Stimulated activated CD4-positive, alpha-beta T cell treated with anti-CD3 and anti-CD28 coated beads, TNF-alpha, amount 100 ng/mL, for 24 hours (primary cell): ENCODE measurements at places on chromosomes 3 and 15.

DNA sequence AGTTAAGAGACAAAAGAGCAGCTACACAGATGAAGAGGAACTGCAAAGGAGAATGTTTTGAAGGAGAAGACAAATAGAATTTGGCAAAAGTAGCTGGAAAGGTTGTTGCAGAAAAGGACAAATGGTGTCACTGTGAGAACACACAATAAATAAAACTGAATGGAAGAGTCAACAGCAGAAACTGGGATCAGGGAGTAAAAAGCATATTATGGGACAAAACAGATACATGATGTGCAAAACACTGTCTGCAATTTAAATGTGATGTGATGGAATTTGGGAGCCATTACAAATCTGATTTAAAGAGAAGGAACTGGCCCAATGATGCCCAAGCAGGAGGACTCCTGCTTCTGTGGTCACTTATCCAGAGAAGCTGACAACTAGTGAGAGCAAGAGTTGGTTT, 46.1 kb downstream of the CD47 start:
- no peak for DNase-seq

GRCh38 chr3:45153658-45154437, 7.7 kb upstream of the CDCP1 start:
- no peak for DNase-seq

- DNase-seq, result no peak
These were observed 49.9 kb upstream of the RAB6B start for GRCh38 chr3:133945381-133946095.

- no peak for DNase-seq
These were observed 57.1 kb downstream of the SHQ1 start for GRCh38 chr3:72791161-72791560.

- no peak for DNase-seq
These were observed 4.0 kb downstream of the PLA2G4D start for GRCh38 chr15:42090370-42090769.

DNA sequence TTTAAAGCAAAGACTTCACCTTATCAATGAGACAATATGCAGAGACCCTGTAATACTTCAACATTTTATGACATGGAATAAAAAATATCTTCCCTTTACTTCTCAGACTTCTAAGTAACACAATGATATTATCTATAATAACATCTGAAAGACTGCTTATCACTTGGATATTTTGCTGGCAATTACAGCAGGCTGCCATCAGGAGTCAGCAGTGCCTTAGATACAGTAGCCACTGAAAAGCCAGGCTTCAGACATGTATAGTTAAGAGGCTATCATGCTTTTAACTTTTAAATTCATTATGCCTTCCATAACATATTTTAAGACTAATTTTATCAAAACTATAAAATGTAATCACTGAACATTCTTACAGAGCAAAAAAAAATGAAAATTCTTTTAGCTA, 227.5 kb downstream of the NEK10 start:
- no peak for DNase-seq

GRCh38 chr3:193039058-193039457, 121.4 kb upstream of the MB21D2 start:
- no peak for DNase-seq

DNA sequence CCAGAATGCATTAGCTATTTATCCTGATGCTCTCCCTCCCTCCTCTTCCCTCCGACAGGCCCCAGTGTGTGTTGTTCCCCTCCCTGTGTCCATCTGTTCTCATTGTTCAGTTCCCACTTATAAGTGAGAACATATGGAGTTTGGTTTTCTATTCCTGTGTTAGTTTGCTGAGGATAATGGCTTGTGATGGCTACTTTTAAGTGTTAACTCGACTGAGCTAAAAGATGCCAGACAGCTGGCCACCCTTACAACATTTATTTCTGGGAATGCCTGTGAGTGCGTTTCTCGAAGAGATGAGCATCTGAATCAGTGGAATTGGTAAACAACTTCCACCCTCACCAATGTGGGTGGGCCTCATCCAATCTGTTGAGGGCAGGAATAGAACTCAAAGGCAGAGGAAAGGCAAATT, 24.7 kb upstream of the TM2D3 start:
- DNase-seq, result no peak

DNA sequence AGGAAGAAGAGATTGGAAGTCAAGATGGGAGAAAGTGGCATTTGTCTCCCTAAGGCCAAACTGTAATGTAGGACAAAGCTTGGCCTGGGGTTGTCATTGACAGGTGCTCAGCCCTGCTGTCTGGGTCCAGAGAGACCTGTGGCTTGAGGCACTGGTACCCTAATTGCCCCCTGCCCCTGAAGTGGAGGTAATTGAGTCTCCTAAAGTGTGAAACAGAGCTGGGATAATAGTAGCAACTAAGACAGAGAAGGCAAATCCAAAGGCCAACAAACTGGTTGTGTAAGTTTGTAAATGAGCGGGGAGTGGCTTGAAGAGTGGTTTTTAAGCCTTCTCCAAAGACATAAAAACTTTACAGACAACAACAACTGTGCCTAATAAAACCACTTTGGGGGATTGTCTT, 264.2 kb upstream of the ROPN1 start:
- DNase-seq, result no peak

DNA sequence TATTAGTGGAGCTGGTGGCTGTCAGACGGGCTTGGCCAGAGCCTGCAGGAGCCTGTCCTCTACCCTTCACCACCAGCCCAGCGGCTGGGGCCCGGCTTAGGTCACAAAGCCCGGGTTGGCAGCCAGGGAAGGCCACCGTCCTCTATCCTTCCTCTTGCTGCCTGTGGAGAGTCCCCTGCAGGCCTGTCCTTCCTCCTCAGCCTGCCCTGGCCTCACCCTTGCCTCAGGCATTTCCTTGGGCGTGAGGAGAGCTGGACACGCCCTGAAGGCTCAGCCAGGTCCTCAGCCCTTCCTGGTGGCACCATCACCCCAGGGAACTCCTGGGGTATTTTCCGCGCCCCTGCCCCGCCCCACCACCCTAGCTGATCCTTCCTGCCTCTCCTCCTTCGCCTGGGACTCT, 7.7 kb downstream of the CHAC1 start:
- DNase-seq, result no peak

DNA sequence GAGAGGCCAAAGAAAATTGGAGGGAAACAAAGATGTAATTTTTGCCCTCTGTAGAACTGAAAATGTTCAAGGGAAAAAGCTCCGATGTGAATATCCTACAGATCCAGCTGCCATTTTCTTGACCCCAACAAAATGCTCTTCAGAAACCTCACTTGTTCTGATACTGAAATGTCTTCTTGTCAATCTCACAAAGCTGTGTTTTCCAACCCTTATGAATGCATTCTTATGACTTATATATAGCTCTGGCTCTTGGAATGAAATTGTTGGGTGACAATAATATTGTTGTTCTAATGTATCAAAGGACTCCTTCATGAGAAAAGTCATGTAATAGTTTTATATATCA, 157.1 kb upstream of the TGFBR2 start:
- no peak for DNase-seq

DNA sequence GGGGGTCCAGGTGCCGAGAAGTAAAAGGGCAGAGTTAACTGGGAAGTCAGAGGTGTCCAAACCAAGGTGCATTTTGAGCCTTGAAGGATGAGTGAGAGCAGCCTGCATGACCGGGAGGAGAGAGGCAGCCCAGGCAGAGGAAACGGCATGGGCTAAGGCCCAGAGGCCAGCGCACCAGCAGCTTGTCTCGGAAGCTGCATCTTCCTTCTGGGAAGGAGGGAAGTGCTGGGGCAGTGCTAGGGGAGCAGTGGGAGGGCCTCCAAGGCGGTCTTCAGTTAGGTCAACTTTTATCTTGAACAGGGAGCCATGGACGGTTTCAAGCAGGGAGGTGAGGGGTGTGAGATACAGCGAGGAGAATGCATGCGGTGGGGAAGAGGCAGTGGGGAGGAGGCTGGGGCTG, 1.0 kb downstream of the H1-8 start:
- DNase-seq, result no peak

GRCh38 chr3:52893723-52894122, 3.6 kb downstream of the STIMATE start:
- no peak for DNase-seq

DNA sequence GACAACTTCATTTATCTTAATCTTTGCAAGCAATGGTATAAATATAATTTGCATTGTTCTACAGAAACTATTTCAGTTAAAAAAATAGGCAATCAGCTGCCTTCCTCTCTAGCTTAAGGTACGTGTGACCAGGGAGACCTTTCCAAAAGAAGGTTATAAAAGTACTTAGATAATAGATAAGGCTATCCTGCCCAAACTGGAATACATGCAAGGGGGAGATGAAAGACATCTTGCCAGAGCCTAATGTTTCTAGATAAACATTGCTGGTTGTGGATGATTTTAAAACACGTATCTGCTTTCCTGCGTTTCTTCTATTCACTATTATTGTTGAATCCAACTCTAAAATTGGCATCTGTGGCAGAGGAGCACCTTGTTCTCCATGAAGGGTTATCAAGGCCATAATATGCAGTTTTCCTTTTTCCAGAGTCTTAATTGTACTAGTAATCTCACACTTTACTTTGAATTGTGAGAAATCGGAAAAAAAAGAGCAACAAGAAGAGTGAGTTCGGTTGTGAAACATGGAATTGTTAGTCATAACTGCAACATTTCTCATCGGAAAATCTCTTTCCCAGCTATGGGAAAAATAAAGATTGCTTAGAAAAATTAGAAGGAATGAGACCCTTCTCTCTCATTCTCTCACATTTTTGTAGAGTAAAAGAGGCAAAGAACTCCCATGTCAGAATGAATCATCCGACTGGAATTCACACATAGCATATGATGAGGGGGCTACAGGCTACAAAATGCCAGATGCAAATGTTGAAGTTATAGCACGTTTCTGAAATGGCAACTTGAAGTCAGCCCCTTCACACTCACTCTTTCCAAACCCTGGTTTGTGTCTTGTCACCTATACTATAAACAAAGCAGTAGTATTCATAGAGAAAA, 936.1 kb upstream of the NR2F2 start:
- DNase-seq, result no peak

- DNase-seq, result no peak
These were observed 56.3 kb upstream of the CFAP20DC start for GRCh38 chr3:59106085-59106648.

DNA sequence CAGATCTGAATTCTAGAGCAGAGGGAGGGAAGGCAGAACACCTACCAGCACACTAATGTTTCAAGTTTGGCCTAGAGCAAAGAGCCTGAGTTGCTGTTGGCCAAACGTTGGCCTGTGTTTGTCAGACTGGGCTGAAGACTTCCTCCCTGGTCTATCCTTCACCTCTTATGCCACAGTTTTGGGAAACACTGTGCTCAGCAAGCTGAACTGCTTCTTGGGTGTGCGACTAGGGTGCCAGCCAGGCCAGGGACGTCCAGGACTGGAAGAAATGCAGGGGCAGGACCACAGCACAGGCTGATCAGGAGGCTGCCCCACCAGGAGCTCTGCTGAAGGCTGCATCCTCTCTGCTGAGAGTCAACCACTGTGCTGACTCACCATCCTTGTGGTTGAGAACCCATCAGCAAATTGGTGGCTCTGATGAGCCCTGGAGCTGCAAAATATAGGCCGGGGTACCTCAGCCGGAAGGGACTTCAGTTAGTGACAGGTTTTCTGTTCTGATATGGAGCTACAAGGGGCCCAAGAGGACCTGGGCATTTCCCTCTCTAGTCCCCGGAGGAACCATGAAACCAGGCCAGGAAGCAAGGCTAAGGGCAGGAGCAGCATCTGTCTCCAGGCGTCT, 131.6 kb upstream of the RASGRP1 start:
- DNase-seq, result peak; percentile 42

GRCh38 chr15:66803182-66803729, 101.2 kb downstream of the SMAD6 start:
- no peak for DNase-seq

GRCh38 chr15:78625606-78626280, 4.9 kb upstream of the CHRNA3 start:
- no peak for DNase-seq

GRCh38 chr15:67134871-67135492, 69.6 kb downstream of the SMAD3 start:
- DNase-seq, result no peak

DNA sequence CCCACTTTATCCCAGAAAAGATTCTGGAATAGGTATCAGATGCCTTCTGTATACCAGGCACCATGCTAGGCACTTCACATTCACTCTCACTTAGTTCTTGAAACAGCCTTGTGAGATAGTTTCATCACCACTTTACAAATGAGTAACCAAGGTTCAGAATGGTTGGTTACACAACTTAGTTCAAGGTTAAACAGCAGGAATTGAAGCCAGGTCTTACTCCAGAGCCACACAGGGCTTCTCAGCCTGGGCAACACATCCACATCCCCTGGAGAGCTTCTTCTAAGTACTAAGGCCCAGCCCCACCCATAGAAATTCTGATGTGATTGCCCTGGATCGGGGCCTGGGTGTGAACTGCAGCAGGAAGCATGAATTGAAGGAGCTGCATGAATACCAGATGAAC, 18.6 kb downstream of the WHAMM start:
- no peak for DNase-seq

DNA sequence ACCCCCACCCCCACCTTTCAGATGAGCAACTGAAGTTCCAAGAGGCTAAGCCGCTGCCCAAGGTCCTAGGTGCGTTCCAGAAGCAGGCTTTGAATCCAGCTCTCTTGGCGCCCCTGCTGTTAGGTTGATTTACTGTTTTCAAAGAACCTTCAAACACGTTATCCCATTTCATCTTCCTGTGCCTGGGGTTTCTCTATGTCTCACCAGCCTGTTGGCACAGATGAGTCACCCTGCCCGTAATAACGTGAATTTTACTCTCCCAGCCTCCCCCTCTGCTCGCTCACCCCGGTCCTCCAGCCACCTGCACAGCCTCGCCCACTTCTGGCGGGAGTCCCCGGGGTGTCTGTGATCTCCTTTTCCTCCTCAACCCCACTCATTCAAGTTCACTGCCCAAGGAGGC, 13.0 kb upstream of the TSEN2 start:
- DNase-seq, result peak; percentile 40

DNA sequence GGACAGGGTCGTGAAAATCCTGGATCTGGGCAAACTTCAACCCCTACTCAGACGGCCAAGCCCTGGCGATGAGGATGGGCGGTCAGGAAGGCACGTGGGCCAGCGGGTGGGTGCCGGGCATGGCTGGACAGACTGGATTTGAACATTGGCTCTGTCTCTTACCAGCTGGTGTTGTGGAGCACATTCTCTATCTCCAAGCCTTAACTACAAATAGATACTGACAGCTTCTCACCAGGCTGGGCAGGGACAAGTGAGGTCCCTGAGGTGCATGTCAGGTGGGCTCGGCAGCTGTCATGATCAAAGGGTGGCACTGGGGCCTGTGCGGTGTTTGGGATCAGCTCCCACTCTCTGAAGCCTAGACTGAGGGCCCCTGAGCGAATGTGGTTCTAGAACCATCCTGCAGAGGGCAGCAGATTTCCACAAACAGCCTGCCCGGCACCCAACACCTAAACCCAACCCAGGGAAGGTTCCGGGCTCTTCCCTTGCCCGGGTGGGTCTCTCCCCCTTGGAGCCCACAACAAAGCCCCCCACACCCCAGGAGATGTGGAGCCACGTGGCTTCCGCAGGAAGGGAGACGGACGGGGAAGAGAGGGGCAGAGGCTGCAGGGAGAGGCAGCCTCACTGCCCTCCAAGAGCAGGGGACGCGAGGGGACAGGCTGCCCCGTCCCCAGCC, 58.4 kb downstream of the RGMA start:
- peak; percentile 36 for DNase-seq

DNA sequence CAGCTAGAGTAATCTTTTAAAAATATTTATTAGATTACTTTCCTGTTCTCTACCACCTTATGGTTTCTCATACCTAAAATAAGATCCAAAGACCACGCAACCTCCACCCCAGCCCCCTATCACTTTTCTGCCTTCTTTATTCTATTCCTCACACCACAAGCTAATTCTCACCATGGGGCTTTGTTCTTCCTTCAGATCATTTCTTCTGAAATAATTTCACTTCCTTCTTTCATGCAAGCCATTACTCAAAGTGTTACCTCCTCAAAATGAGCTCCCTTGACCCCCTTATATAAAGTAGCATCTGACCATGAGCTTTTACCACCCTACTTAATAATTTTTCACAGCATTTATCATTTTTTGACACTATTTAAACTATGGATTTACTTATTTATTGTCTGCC, 233.2 kb upstream of the TMCO5A start:
- no peak for DNase-seq
